NCI-H226 (cell line): ENCODE measurements at places on chromosomes 5 and 9.

GRCh38 chr5:89972901-89973300 lies 436.7 kb downstream of the CETN3 start:
- peak; percentile 73 for DNase-seq

DNA sequence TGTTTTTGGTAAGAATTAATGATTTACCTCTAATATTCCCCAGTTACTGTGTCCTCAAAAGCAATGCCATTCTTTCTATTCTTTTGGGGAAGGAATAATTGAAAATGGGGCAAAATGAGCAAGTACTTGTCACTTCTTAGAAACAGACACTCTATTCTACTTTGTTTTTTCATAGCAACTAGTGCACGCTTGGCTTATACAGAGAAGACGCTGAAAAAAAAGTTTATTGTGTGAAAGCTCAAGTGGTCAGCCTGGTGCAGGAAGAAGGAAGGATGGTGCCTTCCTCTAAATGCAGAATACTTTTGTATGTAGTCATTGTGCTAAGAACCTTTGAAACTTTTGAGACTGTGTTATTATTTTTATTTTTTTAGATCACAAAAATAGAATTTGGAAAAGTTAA lies 29.6 kb downstream of the ANKDD1B start:
- no peak for DNase-seq

DNA sequence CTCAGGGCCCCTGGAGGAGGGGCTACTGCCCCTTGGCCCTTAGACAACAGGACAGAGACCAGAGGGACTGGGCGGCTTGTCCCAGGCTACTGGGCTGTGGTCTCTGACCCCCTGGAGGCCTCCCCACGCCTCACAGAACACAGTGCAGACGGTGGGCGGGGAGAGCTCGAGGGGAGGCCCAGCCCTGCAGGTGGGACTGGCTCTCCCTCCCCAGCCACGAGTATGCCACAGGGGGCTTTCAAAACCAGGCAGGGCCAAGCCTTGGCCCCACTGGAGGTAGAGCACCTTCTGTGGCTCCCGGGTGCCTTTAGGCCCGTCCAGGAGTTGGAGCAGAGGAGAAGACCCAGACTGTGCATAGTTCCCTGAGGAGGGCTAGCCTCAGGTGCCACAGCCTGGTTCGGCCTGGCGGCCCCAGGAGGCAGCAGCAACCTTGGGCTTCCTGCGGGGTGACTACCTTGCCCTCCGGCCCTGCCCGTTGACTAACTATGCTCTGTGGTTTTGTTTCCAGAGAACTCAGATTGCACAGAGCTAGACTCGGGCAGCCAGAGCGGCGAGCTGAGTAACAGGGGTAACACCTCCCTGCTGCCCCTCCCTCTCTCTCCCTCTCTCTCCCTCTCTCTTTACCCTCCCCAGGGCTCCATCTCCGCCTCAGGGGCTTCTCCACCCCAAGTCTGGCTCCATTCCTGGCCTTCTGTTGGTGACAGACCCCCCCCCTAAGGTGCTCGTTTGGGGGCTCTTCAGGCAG lies 15.5 kb downstream of the CARD19 start:
- peak; percentile 96 for DNase-seq

DNA sequence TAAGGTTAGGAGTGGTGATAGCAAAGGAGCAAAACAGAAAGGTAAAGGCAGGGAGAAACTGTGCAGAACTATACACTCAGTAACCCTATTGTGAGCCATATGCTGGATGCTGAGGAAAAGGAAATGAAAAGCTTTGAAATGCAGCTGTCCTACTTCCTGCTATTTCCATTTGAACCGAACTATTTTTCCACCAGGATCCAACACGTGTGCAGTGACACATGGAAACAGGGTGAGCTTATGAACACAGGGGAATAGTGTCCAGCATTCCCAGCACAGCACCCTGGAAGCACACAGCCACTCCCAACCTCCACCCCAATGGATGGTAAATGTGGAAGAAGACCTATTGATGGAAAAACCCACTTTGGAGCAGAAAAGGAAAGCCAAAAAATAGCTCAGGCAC lies 69.0 kb upstream of the SLC12A2 start:
- DNase-seq: no peak

DNA sequence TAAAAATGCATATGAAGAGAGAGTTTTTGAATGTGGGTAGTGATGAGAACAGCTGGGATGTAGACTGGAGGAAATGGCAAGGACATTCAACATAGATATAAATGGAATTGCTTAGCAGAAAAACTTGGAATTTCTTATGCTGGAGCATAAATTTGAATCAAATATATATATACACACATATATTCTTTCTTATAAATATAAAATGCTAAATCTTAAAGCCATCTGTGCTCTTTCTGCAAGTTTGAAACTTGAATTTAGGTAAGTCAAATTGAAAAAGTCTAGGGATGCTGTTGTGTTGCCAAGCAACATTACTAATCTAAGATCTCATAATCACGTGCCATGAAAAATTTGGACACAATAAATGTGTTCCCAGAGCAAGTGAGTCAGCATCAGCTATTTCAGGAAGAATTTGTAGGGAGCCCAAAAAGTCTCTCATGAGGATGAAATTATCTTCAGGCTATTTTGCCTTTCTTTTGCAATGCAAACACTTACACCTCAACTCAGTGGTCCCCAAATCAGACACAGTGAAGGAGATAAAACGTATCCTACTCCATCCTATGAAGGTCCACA lies 58.4 kb upstream of the ALDH1A1 start:
- peak; percentile 9 for DNase-seq

GRCh38 chr5:154249826-154250225 lies 59.3 kb downstream of the GALNT10 start:
- DNase-seq: no peak

DNA sequence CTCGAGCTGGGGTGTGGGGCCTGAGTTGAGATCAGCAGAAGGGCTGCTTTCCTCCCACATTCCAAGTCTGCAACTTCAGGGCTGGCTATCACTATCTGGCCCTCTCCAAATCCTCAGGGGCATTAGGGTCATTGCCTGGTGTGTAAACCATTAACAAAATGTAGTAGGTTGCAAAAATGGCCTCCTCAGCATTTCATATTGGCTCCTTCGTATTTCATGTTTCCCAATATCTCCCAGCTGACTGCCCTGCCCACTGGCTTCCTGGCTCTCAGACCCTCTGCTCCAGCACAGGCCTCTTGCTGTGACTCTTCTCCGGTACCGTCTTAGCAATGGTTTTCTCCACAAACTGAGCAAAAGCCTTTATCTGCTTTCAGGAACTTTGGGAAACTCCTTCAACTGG lies 113.8 kb downstream of the GADD45G start:
- DNase-seq: no peak

DNA sequence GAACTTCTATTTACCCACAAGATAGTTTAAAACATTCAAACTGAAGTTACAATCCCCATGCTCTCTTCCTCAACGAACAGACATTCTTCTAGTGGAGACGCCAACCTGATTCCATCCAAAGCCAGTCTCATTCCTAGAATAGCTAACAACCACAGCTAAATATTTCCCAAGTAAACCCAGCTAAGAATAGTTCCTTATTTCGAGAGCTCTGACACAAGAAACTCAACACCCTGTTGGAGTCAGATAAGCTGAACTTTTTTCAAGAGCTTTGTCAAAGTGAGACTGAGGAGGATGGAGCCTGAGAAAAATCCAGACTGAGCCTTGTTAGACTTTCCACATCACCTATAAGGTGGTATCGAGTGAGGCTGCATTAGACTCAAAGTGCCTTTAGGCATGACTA lies 56.7 kb upstream of the RPS23 start:
- peak; percentile 82 for DNase-seq

DNA sequence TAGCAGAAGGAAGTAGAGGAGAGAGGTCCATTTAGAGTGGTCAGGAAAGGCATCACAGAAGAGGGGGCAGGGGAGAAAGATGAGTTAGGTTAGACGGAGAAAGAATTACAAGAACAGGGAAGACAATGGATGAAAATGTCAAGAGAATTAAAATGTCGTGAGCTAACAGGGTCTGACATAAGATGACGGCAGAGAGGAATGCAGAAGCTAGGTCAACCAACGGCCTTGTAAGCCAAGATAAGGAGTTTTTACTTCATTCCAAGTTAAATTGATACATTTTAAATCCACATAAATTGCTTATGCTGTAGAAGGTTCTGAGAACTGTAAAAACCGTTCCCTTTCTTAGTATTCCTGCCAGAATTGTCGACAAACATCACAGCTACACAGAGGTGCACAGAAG lies 896.9 kb upstream of the DMAC1 start:
- no peak for DNase-seq

DNA sequence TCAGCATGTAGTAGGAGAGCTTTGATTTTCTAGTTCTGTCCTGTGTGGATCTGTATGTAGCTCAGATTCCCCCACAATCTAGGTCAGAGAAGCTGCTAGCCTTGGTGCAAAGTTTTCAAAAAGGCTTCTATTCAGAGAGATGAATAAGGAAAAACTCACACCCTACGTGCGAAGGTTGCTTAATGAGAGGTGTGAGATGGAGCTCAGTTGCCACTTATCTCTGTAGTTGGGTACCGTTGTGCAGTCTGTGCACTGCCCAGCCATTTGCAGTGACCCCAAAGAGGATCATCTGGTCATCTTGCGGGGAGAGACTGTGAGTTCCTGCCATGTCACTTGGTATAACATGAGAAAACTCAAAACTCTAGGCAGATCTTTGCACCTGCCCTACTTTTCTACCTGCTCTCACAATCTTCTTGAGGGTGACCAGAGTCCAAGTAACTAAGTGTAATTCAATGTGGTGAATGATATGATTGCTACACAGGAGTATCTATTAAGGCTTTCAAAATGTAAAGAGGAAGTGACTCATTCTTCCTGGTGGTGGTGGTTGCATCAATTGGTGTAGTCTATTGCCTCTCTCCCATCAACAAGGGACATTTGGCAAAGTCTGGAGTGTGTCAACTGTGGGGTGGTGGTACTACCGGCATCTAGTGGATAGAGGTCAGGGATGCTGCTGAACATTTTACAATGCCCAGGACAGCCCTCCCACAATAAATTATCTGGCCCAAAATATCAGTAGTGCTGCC lies 65.2 kb downstream of the TMC1 start:
- peak; percentile 82 for DNase-seq

- no peak for DNase-seq
These were observed 75.6 kb downstream of the LRSAM1 start for GRCh38 chr9:127526655-127527559.

GRCh38 chr5:89728750-89729149 lies 680.8 kb downstream of the CETN3 start:
- peak; percentile 42 for DNase-seq

- no peak for DNase-seq
These were observed 1.6 kb downstream of the BTNL3 start for GRCh38 chr5:180990086-180990881.

- DNase-seq: peak; percentile 8
These were observed 36.6 kb downstream of the TTLL11 start for GRCh38 chr9:122056484-122056883.

DNA sequence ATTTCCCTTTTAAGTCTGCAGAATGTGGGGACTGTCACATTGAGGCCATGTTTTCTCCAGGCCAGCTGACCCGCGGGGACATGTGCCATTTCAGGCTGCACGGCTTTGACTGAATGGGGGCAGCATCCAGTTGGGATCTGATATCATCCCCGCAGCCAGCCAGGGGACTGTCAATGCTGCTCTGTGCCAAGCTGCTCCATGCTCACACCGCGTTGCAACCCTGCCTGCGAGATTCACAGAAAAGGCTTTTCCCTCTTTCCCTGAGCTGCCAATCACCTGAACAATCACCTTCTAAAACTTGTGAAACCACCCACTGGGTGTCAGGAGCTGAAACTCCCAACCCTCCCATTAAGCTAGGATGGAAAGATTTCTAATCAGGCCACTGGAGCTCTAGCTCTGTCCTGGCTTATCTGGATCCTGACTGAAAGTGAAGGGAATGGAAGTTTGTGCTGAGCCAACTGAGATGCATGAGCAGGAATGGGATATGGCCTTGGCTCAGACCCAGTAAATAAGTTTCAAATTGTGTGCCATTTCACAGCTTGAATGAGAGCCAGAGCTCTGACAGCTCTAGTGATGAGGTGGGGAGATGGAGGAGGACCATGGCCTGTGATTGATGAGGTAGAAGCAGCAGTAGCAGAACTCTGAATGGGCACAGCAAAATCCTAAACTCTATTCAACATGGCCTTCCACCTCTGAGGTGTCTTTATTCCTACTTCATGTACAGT lies 34.5 kb upstream of the ZNF366 start:
- DNase-seq: no peak

GRCh38 chr5:106757672-106758071 lies 913.1 kb downstream of the EFNA5 start:
- DNase-seq: no peak

- DNase-seq: peak; percentile 34
These were observed 4.6 kb upstream of the ISL1 start for GRCh38 chr5:51378448-51379330.

GRCh38 chr9:90034071-90034470 lies 429.3 kb downstream of the GADD45G start:
- no peak for DNase-seq

- DNase-seq: no peak
These were observed 1.5 kb upstream of the PHF19 start for GRCh38 chr9:120878188-120879130.

GRCh38 chr5:86918246-86918645 lies 300.5 kb downstream of the COX7C start:
- DNase-seq: no peak

GRCh38 chr9:4421847-4422246 lies 68.4 kb upstream of the SLC1A1 start:
- no peak for DNase-seq

- DNase-seq: no peak
These were observed 12.7 kb downstream of the NIPBL start for GRCh38 chr5:36889264-36889663.

- no peak for DNase-seq
These were observed 518.2 kb downstream of the TLR4 start for GRCh38 chr9:118222375-118222774.

DNA sequence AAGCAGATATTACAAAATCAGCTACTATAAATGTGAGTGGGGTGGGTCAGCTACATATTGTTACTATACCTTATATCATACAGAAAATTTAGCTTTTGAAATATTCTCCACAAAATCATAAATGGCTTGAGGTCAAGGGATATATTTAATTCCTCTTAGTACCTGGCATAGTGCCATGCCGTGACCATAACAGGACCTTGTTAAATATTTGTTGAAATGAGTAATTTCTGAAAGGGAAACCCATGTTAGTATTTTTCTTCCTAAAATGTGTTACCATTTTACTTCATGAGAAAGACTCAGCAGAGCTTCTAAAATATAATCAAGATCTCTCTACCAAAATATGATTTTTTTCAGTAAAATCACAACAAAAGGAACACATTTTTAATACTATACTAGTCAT lies 14.8 kb downstream of the ATP10B start:
- no peak for DNase-seq

DNA sequence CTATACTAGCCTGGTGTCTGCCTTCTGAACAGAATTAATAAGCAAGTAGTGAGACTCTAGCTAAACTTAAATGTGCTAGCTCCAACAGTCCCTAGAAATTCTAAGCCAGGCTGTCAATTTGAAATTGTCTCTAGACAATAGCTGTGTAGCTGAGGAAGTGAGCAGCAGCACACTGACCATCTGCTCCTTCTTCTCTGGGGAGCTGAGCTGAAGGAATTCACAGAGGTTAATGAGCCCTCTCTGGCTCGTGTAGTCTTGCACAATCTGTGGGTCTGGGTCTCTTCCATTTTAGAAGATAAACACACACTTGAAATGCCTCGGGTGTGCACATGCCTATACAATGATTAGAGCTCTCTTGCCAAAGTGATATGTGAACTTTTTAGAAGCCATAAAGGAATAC lies 63.5 kb upstream of the BARX1 start:
- DNase-seq: no peak
